Left ventricle myocardium inferior (tissue), 1 donor: ENCODE measurements at places on chromosomes 2 and 18.

DNA sequence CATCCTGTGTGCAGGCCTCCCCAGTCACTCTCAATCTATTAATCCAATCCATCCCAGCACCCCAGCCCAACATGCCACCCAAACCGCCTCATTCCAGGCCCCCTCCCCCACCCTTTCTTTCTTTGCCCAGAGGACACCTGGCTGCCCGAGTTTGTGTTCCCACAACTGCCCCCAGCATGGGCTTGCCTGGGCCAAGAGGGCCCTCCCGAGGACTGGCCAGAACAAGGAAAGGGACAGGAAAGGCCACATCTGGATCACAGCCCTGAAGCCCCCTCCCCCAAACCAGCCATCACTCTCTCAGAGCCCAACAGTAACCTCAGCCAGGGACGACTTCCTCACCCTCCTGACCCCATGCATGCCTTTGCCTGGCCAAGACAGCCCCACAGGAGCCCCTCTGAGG is 1.2 kb downstream of the TNS1 start:
- DNase-seq: no peak

DNA sequence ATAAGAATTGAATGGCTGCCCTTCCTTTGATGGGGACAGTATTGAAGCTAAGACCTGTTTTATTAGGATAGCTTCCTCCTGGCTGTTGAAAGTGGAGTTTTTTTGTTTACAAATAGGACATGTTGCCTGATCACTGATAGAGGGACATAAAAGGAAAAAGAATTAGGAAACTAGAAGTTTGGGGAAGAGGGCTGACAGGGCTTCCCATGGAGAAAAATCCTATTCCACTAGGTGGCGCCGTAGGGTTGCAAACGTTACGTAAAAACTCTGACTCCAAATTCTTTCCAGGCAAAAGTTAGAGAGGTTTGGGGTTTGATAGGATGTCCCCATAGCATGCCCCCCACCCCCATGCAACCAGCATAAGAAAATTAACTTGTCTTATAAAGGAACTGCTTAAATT is 11.1 kb upstream of the RBFA start:
- DNase-seq: no peak

GRCh38 chr18:11073971-11074370 is 75.4 kb downstream of the PIEZO2 start:
- DNase-seq: no peak

GRCh38 chr2:198008230-198008629 is 203.8 kb downstream of the PLCL1 start:
- no peak for DNase-seq

- DNase-seq: no peak
Observed at GRCh38 chr2:6423944-6424343, 441.8 kb downstream of the CMPK2 start.

GRCh38 chr2:183078163-183078463 is 434 bp upstream of the DUSP19 start:
- no peak for DNase-seq

- no peak for DNase-seq
Observed at GRCh38 chr18:68791801-68792200, 6.1 kb upstream of the CCDC102B start.

DNA sequence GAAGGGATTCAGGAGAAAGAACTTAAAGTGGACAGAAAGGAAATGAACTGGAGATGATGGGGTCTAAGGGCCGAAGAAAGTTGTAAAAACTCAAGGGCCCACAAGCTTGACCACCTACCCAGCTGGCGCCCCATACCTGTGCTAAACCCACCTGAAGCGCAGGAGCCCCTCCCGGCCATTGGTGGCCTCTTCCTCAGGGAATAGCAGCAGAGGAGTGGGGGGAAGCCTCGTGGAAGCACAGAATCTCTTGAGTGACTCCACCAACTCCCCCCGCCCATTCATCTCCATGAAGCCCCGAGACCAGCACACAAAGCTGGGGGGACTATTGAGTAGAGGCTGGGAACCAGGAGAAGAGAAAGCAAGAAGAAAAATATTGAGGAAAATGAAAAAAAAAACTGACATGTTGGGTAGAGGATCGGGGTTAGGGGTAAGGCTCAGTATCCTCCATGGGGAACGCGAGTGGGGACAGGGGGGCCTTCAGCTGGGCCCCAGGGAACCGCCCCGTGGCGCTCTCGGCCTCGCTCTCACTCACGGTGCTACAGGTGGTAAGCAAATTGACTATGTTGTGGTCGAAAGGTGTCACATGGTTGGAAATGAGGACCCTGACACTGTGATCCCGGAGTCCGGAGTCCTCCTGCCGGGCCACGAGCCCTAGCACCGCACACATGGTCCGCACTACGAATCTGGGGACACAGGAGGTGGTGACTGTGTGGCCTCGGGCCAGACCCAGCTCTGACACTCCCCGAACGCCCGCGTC is 728 bp downstream of the AUP1 start:
- DNase-seq: no peak

- no peak for DNase-seq
Observed at GRCh38 chr2:143607231-143608062, 478.2 kb downstream of the ARHGAP15 start.

- DNase-seq: peak; percentile 46
Observed at GRCh38 chr18:13502585-13502984, 223.8 kb downstream of the FAM210A start.

DNA sequence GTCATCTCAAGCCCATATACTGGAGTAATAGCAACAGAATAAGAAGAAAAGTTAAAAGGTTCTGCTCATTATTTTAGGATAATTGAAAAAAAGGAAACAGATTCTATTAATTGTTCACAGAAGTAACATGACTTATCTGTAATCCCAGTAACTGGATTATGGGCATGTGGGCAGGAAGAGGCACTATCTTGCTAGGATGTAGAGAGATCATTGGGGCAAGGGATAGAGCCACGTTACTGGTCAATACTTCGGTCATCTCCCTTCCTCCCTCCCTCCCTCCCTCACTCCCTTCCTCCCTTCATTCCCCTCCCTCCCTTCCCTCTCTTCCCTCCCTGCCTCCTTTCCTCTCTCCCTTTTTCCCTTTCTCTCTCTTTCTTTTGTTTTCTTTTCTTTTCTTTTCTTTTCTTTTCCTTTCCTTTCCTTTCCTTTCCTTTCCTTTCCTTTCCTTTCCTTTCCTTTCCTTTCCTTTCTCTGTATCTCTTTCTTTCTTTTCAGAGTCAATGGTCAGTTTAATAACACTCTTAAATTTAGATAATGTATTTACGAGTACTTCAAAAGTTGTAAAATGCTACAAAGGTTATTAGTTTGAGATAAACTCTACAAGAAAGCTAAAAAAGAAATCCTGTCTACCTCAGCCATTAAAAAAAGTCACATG is 82.8 kb downstream of the FHOD3 start:
- no peak for DNase-seq

GRCh38 chr18:62426191-62426488 is 96.7 kb upstream of the ZCCHC2 start:
- DNase-seq: no peak

GRCh38 chr2:116517936-116518335 is 1296.6 kb upstream of the DDX18 start:
- DNase-seq: no peak

GRCh38 chr18:23142251-23142929 is 7.1 kb downstream of the CABLES1 start:
- no peak for DNase-seq

DNA sequence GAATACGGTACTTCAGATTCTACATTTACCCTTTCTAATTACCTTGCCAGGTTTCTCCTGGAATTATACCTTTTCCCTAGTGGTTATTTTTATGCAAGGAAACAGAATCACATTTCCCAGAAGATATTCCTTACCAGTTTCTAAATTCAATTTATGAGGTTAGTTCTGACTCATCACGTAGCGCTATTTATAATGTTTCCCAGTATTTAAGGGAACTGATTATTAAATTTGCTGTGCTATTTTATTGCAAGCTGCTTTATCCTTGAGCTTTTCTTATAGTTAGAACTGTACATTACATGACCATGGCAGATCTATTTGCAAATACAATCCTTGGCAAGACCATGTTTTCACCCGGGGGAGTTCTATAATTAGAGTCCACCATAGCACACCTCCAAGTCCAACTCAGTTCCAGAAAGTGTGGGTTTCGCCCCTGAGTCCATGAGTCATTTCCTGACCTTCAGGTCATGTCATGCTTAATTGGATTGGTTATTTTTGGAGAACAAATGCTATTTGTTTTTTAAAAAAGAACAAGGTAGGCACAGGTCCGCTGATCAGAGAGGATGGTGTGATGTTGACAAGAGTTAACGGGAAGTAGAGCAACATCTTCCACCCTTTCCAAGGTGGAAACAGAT is 126.6 kb downstream of the ZNF532 start:
- no peak for DNase-seq

DNA sequence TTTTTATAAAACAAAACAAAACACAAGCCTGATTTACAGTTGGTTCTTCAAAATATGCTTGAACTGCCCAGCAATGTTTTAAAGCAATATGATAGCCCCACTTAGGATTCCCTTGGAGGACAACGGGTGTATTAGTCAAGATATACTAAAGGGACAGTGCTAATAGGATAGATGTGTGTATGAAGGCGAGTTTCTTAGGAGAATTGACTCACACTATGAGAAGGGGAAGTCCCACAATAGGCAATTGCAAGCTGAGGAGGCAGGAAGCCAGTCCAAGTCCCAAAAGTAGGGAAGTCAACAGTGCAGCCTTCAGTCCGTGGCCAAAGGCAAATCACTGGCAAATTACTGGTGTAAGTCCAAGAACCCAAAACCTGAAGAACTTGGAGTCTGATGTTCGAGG is 167.9 kb downstream of the CBLN2 start:
- no peak for DNase-seq

GRCh38 chr18:58682429-58683069 is 11.3 kb downstream of the MALT1 start:
- DNase-seq: peak; percentile 57

DNA sequence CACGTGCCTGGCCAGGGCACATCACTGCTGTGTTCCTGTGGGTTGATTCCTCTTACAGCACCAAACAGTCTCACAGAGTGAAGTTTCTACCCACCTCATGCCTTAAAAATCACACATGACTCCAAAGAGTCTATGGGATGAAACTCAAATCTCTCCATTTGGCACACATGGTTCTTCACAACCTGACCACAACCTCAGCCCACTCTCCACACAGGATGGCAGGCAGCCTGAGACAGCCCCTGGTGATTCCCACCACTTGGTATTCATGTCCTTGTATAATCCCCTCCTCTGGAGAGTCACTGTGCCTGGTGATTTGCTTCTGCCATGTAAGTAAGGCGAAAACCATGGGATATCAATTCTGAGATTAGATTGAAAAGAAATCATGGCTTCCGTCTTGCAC is 46.2 kb downstream of the LBH start:
- DNase-seq: no peak

- DNase-seq: no peak
Observed at GRCh38 chr18:59617468-59617932, 79.7 kb downstream of the CCBE1 start.

GRCh38 chr2:204860274-204860673 is 315.0 kb downstream of the PARD3B start:
- DNase-seq: no peak

DNA sequence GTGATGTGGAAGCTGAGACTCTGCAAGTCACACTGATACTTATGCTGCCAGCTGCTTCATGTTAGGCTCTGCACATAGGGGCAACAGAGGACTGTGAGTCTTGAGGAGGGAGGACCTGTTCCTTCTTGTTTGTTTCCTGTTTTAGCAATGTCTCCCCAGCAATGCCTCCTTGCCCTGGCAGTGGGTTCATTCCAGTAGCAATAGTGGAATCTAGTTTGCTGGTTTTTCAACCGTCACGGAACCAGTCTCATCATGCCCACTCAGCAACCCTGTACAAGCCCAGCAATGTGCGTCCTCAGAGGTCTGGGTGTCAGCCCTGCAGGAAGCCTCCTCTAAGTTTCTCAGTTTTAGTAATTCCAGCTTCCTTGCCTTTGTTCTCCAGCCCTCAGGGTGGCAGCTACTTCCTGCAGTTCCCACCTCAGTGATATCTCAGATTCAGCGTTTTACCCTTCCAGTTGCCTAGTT is 20.5 kb upstream of the ITGB6 start:
- DNase-seq: no peak

GRCh38 chr2:197556456-197556855 is 40.6 kb downstream of the MOB4 start:
- DNase-seq: no peak

GRCh38 chr2:162328424-162329157 is 10.1 kb upstream of the IFIH1 start:
- DNase-seq: no peak

- DNase-seq: no peak
Observed at GRCh38 chr2:118492335-118492734, 355.1 kb downstream of the EN1 start.

DNA sequence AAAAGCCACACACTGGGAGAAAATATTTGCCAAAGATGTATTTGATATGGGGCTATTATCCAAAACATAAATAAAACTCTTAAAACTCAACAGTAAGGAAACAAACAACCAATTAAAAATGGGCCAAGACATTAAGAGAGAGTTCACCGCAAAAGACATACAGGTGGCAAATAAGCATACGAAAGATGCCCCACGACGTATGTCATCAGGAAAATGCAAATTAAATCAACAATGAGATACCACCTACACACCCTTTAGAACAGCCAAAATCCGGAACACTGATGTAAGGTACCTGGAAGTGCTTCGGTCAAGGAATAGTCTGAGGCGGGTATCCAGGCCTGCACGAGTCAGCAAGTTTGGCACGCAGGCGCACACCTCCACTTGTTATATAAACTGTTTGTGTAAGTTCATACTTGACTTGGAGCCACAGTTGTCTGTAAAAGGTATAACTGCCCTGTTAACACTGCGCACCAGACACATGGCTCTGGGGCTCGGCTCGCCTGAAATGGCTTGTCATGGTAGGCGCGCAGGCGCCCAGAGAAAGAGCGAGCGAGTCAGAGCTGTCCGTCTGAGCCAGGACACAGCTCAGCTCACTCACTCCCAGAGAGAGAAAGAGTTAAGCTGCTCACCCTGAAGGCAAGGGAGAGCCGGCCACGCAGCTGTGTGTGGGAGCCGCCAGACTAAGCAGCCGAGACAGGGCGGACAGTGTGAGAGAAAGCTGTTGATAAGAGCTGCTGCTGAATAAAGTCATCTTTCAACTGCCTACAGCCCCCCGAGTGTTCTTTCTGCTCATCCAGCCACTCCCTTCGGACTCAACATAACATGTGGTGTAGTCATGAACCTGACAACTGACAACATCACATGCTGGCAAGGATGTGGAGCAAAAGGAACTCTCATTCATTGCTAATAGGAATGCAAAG is 87.3 kb downstream of the HNRNPLL start:
- peak; percentile 70 for DNase-seq

DNA sequence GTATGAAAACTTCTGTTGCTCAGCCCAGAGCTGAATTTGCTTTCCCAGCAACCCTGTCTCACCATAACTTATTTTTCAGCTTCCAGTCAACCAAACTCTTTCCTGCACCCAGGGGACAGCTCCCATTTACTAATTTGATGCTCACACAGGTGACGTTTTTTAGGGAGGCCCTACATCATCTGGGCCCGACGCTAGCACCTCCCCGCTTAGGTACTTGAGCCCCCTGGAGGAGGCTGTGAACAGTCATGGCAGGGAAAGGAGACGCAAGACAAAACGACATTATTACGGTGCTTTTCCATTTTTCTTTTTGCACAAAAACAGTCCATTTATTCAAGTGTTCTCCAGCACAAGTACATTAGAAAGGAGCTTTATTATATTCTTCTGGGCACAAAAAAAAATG is 59.2 kb upstream of the POMC start:
- no peak for DNase-seq

GRCh38 chr2:101082998-101083397 is 68.2 kb downstream of the TBC1D8 start:
- DNase-seq: no peak
